ENCODE measurements at places on chromosomes 12 and 14.
A peak's percentile ranks its signal among the peaks of the same experiment; 100 is the strongest.

DNA sequence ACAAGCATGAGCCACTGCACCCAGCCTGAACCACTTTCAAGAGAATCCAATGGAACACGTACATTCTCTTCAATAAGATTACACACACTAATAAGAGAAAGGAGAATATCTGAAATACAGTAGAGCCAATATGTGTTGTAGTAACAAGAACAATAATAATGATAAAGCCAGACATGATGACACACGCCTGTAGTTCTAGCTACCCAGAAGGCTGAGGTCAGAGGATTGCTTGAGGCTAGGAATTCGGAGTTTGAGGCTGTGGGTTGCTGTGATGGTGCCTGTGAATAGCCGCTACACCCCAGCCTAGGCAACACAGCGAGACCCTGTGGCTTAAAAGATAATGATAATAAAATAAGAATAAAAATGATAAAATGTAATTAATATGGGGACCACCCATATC, 15.6 kb downstream of the APOBEC1 start:
- no peak for DNase-seq

- DNase-seq: no peak
Measured at GRCh38 chr12:121578230-121579189, 2.3 kb downstream of the KDM2B start.

GRCh38 chr12:121494093-121494787, 86.6 kb downstream of the KDM2B start:
- peak; percentile 39 for DNase-seq

GRCh38 chr12:52499806-52500560, 6.9 kb upstream of the KRT6A start:
- no peak for DNase-seq

DNA sequence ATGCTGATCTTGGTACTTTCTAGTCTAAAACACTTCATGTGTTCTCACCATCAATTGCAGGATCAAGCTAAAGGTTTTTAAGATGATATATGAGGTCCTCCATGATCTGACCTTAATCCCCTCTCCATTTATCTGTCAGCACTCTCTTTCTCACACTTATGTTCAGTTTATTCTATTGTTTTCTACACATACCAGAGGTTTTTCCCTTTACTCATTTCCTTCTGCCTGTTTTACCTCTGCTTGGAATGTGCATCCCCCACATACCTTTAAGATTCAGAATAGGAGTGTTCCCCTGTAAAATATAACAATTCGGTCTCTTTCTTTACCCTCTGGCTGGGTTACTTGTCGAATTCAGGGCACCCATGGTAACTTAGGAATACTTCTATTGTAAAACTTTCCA, 219.1 kb upstream of the PKP2 start:
- no peak for DNase-seq

- no peak for DNase-seq
Measured at GRCh38 chr14:60648249-60648933, 886 bp downstream of the SIX1 start.

DNA sequence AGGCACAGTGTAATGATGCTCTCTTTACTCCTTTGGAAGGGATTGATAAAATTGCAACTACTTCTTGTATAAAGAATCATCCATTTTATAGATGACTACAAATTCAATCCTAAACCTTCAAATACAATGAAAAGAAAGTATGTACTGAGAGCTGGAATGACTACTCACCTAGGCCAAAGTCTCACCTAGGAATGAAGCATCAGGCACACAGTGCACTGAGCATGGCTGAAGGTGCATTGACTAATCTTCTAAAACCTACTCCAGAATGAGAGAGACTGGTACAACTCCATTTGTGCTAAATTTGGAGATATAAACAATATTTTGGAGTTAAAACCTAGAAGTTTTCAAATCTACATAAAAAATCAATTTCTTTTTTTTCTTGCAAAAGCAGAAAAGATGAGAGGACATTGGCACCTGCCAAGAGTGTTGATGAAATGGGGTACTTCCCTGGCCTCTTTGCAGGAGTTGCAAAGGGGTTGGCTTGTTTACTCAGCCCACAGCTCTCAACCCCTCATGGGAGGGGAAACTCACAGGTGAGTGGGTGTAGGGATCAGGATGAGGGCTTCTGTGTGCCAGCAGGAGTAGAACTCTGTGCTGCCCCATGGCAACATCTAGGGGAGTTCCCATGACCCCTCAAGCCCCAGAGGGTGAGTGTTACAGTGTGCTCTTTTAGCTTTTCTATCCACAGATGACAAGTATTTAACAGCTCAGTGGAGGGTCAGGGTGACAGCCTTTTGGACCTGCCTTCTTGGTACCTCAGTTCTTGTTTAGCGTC, 31.3 kb downstream of the CLECL1 start:
- no peak for DNase-seq

Measured in PC-9 (cell line).